ENCODE measurements at places on chromosomes 6 and 20. TPM values are rescaled to one million over a fixed set of nuclear protein-coding genes. Genes with fewer than 3 reads are reported as not detected.

Gene FRK
- 8.8 TPM for total RNA-seq

Gene HLA-A
- 256 TPM for total RNA-seq

Gene MTFR2
- 0.25 TPM for total RNA-seq

Gene OR12D1
- not detected for total RNA-seq

Gene HLA-DPB1
- 41.5 TPM for total RNA-seq

Gene ANKRD66
- total RNA-seq = not detected

Gene TRIM26
- 21.9 TPM for total RNA-seq

Gene BNIP5
- total RNA-seq = not detected

Gene PM20D2
- 11.8 TPM for total RNA-seq

Gene DDX43
- total RNA-seq = 0.52 TPM

DNA sequence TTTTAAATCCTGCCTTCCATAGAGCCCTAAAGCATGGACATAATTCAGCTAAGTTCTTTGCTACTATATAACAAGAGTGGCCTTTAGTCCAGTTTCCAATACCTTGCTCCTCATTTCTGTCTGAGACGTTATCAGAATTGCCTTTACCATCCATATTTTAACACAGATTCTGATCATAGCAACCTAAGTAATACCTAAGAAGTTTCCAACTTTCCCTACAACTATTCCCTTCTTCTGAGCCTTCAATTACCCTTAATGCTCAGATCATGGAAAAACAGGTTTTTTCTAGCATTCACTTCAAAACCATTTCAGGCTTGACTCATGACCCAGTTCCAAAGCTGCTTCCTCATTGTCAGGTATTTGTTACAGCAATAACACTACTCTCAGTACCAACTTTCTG lies 367.1 kb downstream of the C6orf118 start:
- no peak for DNase-seq

DNA sequence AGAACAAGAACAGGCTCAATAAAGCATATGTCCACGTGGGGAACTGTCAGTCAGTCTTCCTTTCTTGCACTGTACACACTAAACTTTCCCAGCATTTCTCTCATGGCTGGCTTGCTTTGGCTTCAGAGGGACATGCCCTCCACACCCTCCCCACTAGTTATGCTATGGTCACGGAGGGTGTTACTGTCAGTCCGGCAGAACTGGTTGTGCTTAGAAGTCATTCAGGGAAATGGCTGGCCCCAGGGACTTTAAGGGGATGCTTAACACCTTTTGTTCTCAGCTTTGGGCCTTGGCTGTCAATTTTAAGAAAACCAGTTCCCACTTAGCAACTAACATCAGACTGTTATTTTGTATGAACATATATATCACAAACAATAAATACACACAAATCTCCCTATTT lies 55.1 kb downstream of the ELOVL5 start:
- DNase-seq = no peak

GRCh38 chr20:22106308-22106938 lies 401.0 kb downstream of the PAX1 start:
- no peak for DNase-seq

- DNase-seq = no peak
Observed at GRCh38 chr6:70234561-70235236, 68.2 kb downstream of the COL9A1 start.

- DNase-seq = peak; percentile 62
Observed at GRCh38 chr20:7257692-7258466, 490.4 kb downstream of the BMP2 start.

- DNase-seq = no peak
Observed at GRCh38 chr20:19121463-19121862, 91.0 kb upstream of the SLC24A3 start.

GRCh38 chr20:51660672-51661608 lies 107.2 kb downstream of the ATP9A start:
- no peak for DNase-seq

- peak; percentile 40 for DNase-seq
Observed at GRCh38 chr6:33904050-33904746, 100.4 kb upstream of the MLN start.

GRCh38 chr6:147337921-147338320 lies 133.7 kb downstream of the STXBP5 start:
- no peak for DNase-seq

DNA sequence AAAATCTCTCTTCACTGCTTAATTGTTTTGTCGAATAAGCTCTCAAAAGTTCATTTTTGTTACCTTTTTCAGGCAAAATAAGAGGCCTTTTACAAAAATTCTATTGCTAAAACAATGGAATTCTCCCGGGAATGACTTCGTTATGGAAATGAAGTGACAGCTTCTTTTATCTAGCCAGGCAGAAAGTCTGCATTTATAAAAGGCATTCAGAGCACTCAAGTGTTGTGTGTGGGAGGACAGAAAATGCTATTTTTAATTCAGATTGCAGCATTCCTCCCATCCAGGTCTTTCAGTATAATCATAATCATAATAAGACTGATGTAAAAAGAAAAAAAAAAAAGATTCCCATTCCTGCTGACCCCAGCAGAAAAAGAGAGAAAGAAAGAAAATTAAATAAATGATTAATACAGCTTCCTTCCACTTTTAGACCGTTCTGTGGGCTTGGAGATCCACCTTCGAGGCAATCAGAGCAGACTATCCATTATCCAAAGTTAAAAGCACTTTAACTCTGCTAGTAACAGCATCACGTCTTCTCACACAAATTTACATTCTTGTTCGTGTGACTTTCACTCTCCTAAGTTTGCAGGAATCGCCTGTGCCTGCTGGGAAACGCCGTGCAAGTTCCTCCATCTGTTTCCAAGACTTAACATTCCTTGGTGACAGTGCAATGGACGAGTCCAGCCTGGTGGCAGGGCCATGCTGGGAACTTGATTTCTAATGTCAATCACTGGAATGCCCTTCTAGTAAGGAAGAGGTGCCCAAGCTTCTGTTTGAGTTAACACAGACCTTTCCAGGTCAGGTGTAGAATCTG lies 258.8 kb downstream of the GMPR start:
- no peak for DNase-seq

DNA sequence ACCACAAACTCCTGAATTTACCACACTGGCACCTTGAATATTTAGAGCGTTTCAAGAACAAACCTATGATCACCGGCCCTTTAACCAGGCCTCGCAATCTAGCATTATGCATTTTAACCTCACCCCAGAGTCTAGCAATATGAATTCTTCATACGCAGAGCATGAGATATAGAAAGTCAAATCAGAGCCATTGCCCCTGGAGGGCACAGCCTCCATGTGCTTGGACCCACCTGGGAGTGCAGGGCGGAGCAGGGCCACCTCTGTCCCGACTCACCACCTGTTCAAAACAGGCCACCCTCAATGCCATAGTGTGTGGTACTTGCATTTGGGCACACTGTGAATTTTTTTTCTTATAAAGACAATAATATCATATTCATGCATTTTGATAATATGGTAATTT lies 19.5 kb upstream of the AFDN start:
- DNase-seq = no peak

DNA sequence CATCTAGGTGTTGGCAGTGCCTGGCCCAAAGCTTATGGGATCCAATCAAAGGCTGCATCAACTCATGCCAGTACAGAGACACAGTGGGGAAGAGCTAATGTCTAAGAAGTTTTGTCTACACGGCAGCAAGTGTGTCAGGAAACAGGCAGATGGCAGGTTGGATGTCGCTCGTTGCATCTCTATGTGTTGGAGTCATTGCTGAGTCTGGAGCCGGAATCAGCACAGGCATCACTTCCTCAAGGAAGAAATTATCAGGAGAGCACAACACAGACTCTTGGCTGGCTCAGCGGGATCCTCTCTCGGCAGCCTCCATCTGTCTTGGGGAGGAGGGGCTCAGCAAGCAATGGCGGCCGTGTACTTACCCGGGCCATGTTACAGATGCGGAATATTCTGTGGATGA lies 467.2 kb upstream of the CHD6 start:
- peak; percentile 39 for DNase-seq

- DNase-seq = no peak
Observed at GRCh38 chr6:143060806-143061596, at the start of gene AIG1. Gene AIG1, plus strand, starts transcription at chr6:143060889. Its CDS starts 37 bp downstream, at chr6:143060926.

DNA sequence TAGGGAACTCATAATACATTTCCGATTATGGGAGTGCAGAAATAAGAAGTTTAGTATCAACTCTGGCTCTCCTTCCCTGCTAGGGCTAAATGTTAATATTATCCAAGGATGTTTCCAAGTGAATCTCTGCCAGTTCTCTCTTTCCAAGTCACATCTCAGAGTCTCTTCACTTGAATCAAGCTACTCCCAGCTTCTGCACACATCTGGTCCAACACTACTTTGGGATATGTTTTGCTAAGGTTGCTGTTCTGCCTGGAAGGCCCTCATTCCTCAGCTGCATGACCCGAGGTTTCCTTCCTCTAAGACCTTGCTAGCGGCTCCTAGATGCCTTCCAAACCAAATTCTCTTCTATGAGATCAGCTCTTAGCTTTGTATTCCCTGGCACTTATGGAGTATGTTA lies 331.8 kb downstream of the GJA1 start:
- DNase-seq = no peak

- DNase-seq = no peak
Observed at GRCh38 chr6:22141241-22141745, 155.5 kb downstream of the PRL start.

DNA sequence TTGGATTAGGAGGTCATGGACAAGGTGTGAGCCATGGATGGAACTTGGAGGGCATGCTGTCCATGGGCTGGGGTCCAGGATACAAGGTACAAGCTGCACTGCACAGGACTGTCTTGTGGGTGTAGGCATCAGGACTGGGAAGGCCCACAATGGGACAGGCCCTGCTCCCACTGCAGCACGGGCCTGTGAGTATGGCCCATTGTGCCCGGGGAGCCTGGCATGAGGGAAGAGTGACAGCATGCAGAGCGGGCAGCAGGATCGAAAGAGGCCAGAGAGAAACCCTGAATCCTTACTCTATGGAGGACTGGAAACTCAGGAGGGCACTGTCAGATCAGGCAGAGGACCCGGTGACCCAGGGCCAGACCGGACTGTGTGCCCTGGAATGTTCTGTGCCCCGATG lies 211.3 kb downstream of the PREX1 start:
- no peak for DNase-seq

- DNase-seq = no peak
Observed at GRCh38 chr6:118740372-118740771, 89.0 kb upstream of the CEP85L start.

- DNase-seq = no peak
Observed at GRCh38 chr20:45010399-45010828, 44.1 kb downstream of the STK4 start.

GRCh38 chr6:120378582-120379220 lies 955.6 kb downstream of the TBC1D32 start:
- no peak for DNase-seq

DNA sequence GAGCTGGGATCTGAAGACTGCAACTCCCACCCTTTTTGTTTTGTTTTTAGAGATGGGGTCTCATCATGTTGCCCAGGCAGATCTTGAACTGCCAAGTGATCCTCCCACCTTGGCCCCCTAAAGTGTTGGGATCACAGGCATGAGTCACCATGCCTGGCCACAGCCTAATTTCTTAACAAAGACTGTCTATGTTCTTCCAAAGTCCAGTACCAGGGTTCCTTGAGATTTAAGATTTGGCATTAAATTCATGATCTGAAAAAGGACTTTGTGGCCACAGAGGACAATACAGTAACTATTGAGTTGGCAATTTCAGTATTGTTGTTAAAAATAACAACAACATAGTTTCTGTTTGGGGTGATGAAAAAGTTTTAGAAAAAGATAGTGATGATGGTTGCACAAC lies 28.7 kb upstream of the BEND3 start:
- no peak for DNase-seq

- no peak for DNase-seq
Observed at GRCh38 chr6:89037141-89037900, 43.2 kb upstream of the PNRC1 start.

DNA sequence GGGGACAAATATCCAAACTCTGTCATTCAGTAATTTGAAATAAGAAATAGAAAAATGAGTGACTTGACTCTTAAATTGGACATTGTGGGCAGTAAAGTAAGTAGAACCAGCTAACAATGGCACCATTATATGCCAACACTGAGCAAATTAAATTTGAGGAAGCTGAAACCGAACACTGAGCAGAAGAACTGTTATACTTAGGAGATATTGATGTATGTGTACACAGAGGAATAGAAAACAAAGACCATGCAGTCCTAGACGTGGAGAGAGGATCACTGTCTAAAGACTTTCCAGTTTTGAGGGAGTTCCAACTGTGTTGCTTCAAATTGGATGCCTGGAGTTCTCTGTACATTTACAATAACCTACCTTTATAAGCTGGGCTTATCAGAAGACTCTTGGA lies 427.0 kb upstream of the EYS start:
- DNase-seq = no peak

DNA sequence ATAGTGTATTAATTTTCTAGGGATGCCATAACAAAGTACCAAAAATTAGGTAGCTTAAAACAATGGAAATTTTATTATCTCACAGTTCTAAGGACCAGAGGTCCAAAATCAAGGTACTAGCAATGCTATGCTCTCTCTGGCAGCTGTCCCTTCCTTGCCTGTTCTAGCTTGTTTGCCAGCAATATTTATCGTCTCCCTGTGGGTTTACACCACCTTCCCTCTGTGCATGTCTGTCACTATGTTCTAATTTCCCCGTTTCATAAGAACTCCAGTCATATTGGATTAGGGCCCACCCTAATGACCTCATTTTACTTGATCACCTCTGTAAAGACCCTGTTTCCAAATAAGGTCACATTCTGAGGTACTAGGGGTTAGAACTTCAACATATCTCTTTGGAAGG lies 217.2 kb downstream of the IBTK start:
- DNase-seq = no peak

DNA sequence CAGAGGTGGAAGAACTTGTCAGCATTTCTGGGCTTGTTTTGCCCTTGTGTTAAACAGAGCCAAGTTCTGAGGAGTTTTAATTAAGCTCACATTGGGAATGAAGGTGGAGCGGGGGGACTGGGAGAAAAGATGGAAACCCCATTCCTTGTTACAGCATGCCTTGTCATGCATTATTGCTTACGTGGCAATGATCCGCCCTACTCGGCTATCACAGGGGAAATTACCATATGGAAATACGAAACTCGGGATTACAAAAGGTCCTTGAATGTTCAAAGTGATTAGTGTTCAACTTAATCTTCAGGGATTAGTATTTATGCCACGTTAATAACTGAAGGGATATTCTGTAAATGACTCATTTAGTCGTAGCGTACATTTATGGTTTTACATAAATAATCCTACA lies 86.4 kb downstream of the MAP3K7 start:
- DNase-seq = no peak

GRCh38 chr20:34506480-34506879 lies 9.7 kb upstream of the DYNLRB1 start:
- DNase-seq = no peak

DNA sequence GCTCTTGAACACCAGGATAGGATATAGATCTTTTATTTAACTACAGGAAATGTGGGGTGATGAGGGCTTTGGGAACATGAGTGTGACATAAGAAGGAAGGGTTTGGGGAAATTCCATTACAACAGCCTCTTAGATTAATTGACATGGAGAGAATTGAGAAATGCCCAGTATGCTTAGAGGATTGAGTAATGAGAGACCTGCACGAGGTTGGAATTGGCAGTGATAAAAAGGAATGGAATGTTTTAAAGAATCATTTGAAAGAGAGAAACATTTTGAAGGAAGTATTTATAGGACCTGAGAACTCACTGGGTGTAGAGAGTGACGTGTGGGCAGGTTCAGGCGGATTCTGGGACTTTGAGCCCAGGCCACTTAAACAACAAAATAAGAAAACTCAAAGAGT lies 227.0 kb downstream of the BMP2 start:
- DNase-seq = no peak

- DNase-seq = no peak
Observed at GRCh38 chr6:144279484-144280150, 5.5 kb upstream of the UTRN start.

Data from left ventricle myocardium superior (tissue), 1 donor.